Mucosa of descending colon (tissue), 3 donors: ENCODE measurements at places on chromosomes 3 and 15.

- no peak for DNase-seq
These were observed 280.4 kb downstream of the ULK4 start for GRCh38 chr3:41681479-41681878.

- DNase-seq, result no peak
These were observed 6.3 kb downstream of the XCR1 start for GRCh38 chr3:46020766-46021510.

DNA sequence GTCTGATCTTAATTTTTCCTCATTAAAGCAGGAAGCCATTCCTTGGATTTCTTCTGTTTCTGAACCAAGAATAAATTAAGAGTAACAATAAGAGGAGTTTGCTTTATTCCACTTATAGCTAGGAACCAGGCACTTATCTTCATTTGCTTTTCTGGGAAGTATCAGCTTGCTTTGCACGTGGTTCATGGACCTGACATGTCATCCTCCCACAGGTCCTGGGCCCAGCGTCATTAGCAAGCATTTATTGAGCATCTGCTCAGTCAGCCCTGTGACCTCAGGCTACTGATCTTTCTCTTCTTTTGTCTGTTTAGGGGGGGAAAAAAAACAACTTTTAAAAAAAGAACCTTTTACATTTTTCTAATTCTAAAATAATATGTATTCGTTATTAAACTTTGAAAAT lies 34.7 kb upstream of the CRTC3 start:
- no peak for DNase-seq

DNA sequence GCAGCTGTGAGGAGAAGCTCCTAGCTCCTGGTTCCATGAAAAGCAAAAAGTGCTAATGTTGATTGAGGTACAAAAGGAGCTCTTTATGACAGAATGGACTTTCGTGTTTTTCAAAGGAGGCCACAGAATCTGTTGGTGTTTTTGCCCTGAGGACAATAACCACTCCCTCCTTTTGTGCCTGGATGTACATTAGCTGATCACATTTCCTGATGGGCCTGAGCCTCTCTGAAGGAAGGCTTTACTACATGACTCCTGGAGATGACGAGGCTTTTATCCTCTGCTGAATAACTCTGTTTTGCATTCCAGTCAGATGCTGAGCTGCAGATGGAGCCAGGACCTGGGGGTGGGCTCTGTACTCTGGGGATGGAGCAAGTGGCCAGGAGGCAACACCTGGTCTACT lies 301.9 kb downstream of the CACNA2D3 start:
- DNase-seq, result no peak

DNA sequence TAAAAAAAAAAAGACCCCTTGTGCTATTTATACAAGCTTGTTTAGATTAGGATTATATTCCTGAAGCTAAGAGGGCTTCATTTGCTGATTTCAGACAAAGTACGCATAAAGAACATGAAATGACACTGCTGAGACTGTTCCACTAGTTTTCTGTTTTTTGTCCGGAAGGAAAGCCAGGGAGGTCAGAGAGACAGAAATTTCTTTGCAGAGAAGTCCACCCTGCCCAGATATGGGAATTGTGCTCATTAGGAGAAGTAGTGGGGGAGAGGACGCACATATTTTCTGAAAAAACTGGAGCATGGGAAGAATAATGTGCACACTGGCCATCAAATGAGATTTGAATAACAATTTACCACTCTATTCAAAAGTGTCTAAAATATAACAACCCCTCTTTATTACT lies 220.9 kb upstream of the ICE2 start:
- no peak for DNase-seq

DNA sequence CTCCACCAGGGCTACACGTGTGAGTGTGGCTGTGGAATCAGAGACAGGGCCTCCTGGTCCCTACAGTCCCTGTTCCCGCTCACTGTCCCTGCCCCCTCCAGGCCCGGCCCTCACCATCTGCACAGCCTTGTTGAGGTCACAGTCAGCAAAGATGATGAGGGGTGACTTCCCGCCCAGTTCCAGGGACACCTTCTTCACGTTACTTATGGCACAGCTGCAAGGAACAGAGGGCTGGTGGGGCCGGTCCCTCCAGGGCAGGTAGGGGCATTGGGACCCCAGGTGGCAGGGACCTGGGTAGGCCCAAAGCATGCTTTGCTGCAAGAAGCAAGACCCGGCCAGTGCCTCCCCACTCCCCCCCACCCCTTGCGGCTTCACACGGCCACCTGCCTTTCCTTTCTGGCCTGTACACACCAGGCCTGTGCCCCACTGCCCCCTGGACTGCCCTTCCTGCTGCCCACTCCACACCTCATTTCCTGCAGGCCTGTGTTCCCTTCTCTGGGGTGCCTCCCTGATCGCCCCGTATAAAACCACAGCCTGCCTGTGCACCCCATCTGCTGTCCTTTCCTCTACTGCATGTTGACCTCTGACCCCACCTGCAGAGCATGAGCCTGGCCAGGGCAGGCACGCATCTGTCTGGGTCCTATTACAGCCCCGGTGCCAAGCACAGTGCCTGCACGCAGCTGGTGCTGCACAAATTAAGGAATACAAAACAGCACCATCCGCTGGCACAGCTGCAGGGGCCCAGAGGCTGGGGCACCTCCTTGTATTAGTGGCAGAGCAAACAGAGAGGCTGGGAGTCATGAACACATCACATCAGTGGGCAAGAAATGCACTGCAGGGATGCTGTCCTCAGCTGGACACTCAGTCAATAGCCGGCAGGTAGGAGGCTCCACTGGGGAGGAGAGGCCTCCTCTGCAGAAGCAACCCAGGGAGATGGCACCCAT lies 30.8 kb upstream of the SLC41A3 start:
- DNase-seq, result peak; percentile 14
